ENCODE measurements at places on chromosomes 3 and 15. TPM values are rescaled to one million over a fixed set of nuclear protein-coding genes. Genes with fewer than 3 reads are reported as not detected.

- DNase-seq, result no peak
These were observed 89.3 kb downstream of the PLSCR2 start for GRCh38 chr3:146380046-146380445.

- no peak for DNase-seq
These were observed 134.6 kb downstream of the LRRC28 start for GRCh38 chr15:99385865-99386264.

DNA sequence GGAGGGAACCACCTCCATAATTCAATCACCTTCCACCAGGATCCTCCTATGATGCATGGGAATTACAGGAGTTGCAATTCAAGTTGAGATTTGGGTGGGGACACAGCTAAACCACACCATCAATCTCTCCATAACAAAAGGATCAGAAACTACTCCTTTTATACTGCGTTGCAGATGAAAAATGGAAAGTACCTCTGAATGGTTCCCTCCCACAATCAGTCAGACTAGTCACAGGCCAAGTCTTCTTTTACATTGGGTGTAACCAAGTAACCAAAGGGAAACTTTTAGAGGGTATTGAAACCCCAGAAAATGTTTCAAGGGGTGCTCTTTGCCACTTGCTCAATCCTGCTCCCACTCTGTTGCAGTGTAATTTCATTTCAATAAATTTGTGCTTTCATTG is 504.3 kb upstream of the CNTN3 start:
- DNase-seq, result no peak

DNA sequence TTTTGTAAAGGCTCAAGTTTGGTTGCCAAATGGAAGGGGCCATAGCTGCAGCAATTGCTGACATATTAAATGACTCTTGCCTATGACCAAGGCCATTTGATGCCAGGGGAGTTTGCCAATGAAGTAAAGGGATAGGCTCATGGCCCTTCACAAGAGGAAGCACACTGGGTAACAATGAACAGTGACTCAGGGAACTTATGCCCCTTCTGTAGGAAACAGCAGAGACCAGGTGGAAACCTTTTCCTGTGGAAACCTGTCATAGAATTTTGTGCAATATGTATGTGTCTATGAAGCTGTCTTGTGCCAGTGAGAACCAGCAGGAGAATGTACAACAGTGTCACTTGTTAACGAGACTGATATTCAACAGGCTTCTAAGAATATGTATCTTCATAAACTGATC is 25.4 kb upstream of the AVEN start:
- no peak for DNase-seq

DNA sequence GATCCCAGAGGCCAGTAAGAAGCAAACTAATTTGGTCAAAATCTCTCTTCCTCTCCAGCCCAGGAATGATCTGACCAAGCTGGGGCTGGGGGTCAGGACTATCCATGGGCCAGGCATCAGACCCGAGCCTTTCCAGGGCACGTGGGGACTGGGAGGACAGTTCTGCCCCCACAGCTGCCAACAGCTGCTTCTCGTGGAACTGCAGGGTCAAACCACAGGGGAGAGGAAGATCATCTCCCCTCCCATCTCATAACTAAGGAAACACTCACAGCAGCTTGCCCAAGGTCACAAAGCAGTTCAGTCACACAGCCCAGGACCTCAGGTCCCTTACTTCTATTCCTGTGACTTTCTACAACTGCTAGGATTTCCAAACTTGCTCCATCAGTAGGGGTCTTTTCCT is 47.1 kb downstream of the DAPK2 start:
- no peak for DNase-seq

DNA sequence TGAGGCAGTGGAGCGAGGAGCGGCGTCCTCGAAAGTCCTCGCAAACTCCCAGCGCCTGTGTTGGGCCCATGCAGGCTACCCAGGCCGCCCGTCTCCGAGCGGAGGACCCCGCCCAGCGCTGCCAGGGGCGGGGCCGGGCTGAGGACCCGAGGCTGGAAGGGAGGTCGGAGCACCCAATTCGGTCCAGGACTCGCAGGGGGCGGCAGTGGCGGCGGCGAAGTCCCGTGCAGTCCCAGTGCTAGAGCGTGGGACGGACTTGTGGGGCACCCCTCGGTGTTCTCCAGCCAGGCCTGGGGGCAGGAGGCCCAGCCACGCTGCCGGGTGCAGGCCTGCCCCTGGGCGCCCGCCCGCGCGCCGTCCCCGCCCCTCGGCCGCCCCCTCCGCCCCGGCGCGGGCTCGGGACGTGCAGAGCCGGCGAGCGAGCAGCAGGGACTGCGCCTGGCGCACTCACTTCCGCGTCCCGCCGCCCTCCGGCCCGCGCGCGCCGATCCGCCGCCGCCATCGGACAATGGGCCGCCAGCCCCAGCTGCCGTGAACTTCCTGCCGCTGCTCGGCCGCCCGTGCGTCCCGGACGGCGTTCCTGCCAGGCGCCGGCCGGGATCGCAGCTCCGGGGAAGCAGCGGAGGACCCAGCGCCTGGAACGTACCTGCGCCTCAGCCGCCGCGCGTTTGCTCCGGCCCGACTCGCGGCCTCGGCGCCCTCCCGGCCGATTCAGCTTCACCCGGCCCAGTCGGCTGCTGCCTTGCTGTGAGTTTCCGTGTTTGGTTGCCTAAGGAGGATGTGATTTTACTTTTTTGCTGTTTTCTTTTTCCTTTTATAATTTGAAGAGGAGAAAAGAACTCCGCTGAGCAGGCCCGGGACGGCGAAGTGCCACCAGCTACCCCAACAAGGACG is 596 bp upstream of the LIMD1 start:
- peak; percentile 85 for DNase-seq

DNA sequence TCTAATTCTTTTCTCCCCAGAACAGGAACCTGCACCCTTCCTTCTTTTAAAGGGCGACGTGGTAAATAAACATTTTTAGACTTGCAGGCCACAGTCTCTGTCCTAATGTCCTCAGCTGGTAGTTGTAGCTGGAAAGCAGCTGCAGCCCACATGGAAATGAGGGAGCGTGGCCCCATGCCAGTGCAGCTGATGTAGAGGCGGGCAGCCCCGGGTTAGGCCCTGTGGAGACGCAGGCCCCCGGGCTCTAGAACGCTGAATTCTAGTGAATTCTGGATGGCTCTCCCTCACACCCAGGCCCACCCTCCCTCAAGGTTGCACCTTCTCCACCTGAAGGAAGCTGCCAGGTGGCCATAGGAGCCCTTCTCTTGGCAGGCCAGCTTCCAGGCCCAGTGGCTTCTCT is 52.3 kb downstream of the PGPEP1L start:
- no peak for DNase-seq

C3orf22 gene
- not detected for polyA plus RNA-seq

DNA sequence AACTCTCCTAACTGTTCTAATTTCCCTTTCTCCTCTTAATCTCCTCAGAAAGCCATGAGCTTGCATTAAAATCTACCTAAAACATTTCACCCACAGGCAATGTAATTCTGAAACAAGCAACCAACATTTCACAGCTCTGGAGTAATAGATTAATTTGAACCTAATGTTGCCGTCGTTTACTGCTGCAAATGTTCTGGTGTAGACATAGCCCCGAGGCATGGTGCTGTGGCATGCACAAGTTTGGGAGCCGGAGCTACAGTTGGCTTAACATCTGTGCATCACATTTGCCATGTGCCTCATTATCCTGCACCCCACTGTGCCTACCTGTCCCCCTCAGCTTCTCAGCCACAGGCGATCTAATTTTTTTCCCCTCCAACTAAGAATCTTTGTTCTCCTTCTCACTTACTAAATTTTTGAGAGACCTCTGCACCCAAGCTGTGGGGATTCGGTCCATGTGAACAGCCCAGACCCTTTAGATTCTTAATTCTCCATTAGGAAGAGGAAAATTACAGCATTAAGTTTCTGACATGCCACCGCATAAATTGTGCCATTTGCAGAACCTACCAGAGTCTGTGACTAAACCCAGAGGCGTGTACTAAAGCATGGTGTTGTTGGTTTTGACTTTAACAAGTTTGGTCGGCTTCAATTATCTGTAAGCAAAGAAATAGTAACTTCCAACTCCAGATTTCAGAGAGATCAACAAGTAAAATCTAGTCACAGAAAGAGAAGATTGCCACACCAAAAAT is 419.2 kb downstream of the MECOM start:
- no peak for DNase-seq

ALS2CL gene
- polyA plus RNA-seq, result 40.7 TPM

- DNase-seq, result no peak
These were observed 424.1 kb downstream of the RSL24D1 start for GRCh38 chr15:54772663-54773062.

NSMCE3 gene
- polyA plus RNA-seq, result 5.4 TPM

DNA sequence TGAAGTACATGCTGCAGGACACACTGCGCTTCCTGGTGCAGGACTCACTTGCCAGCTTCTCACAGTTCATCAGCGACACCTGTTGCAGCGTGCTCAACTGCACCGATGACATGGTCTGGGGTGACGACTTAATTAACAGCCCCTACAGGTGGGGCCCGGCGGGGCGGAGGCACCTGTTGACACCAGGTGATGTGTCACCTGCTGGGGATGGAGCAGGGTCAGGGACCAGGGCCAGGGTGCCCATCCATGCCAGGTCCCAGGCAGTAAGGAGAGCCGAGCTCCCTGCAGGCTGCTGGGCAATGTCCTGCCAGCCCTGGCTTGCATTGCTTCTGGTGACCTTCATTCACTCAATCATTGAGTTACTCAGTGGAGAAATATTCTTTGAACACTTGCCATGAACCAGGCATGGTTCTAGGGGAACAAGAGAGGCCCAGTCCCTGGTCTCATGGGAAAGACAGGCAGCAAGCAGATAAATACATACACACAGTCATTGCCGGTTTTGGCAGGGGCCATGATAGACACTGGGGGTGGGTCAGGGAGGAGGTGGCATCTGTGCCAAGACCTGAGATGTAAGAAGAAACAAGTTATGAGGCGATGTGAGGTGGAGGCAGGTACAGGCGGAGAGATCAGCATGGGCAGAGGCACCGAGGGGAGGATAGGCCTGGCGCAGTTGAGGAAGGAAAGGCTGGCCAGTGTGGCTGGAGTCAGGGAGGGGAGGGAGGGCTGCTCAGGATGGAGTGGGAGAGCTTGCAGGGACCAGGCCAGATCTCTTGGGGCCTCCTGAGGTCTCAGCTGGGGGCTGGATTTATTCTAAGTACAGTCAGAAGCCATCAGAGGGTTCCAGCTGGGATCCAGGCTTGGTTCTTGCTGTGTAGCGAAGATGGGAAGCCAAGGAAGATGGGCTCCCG is 30.8 kb downstream of the DNAH1 start:
- DNase-seq, result peak; percentile 74

DNA sequence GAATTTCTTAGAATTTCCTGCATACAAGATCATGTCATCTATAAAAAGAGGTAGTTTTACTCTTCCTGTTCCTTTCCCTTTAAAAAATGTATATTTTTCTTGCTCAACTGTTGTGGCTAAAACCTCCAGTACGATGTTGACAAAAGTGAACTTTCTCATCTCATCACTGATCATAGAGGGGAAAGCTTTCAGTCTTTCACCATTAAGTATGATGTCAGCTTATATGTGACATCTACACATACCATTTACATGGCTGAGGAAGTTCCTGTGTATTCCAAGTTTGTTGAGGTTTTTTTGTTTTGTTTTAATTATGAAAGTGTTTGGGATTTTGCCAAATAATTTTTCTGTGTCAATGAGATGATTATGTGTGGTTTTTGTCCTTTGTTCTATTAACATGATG is 173.6 kb downstream of the PLD1 start:
- DNase-seq, result no peak

DNA sequence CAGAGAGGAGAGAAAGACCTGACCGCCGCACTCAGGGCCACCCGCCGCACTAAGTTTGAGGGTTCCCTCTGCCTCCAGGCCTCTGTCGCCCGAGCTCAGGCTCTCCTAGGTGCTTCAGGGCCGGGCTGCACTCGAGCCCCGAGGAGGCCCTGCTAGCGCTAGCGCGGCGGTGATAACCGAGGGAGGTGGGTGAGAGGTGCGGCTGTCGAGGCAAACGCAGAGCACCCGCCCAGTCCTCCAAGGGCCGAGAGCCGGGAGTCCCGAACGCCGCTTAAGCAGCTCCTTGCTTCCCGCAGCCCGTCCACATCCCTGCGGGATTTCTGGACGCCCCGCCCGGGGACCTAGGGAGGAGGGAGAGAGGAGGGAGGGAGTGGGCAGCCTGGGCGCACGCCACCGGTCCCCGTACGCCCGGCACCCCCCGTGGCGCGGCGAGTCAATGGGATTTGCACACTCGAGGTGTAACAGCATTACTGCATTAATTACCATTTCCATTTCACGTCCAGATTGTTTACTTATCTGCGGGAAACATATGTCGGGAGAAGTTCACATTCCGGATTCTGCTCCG is 6.8 kb downstream of the SOX14 start:
- no peak for DNase-seq

GRCh38 chr3:179943117-179943880 is 93.4 kb downstream of the PEX5L start:
- DNase-seq, result no peak

KCNAB1 gene
- polyA plus RNA-seq, result 12.9 TPM

GRCh38 chr3:120457827-120458226 is 7.0 kb upstream of the FSTL1 start:
- DNase-seq, result no peak

- DNase-seq, result no peak
These were observed 109.7 kb upstream of the ALDH1A3 start for GRCh38 chr15:100769975-100770340.

DNA sequence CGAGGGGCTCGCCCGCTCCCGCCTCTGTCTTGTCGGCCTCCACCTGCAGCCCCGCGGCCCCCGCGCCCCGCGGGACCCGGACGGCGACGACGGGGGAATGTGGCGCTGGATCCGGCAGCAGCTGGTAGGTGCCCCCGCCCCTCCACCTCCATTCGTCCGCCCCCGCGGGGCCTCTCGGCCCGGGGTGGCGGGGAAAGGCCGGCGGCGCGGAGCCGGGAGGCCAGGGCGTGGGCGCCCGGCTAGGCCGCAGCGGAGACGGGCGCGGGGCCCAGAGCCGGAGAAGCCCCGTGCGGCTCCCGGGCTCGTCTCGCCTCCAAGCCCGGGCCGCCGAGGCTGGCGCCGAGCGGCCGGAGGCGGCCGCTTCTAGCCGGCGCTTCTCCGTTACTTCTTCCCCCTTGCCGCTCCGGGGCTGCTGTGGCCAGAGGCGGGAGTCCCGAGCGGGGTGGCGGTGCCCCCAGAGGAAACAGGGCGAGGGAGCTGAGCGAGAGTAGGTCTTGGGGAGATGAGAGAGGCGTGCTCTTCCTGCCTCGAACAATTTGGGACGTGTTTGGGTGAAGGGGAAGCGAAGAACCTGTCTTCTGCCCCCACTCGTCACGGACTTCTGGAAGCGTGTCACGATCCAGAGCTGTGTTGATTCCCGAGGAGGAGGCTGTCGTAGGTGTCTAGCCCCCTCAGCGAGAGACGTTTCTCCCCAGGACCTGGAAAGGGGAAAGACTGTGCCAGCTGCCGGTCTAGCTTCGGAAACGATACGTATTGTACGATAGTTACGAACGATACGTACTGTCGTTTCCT is 555 bp downstream of the ATP11B start:
- peak; percentile 84 for DNase-seq

STIMATE gene
- polyA plus RNA-seq, result 17.7 TPM

DNA sequence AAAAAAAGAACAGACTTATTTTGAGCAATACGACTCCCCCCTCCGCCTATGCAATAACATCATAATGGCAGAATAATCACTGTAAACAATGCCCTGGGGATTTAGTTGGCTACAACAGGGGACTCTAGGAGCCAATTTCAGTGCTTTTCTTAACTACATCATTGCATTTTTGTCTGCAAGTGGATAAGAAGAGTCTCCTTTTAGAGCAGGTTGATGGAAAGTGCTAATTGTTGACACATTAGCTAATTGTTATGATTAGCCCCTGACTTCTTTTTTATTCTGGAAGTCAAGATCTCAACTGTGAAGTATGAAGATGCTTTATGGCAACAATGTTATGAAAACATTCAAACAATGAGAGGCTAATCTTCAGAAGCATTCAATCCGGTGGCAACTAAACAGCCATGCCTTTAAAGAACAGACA is 121.2 kb downstream of the MECOM start:
- no peak for DNase-seq

GOLGA6B gene
- polyA plus RNA-seq, result not detected

NME9 gene
- polyA plus RNA-seq, result not detected

EPHB3 gene
- 0.50 TPM for polyA plus RNA-seq

Data from aorta (tissue), 5 donors.